ENCODE measurements at places on chromosomes 6 and 20.

GRCh38 chr6:16514249-16514648, 247.0 kb downstream of the ATXN1 start:
- no peak for DNase-seq

DNA sequence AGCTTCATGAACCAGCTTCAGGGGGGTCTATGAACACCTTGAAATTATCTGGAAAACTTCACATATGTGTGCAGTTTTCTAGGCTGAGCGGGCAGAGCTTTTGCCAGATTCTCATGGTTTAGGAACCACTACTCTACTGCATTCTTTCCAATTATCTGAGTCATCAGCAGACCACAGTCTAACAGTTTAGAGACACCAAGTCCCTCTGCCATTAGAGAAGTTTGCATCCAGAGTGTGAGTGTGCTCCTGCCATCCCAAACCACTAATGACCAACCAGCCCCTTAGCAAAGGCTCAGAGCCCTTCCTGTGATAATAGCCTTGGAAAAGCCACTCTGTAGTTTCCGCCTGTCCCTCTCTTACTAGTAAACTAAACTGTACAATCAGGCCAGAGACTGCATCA, 96.8 kb downstream of the PHACTR1 start:
- DNase-seq = no peak

DNA sequence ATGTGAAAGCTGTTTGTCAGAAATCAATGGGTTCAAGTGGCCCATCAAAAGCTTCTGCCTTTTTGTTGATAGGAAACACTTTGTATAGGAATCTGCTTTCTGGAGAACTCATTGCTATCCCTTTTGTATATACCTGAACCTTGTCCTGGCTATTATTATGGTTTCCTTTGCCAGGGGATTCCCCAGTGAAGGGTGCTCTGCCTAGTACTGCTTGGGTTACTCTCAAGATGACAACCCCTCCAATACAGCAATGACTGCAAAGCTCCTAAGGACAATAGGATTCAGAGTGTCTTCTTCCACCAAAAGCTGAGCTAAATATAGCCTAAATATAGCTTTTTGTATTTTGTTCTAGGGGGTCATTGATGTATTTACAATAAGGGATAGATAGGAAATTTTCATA, 54.0 kb upstream of the PTPRK start:
- no peak for DNase-seq

DNA sequence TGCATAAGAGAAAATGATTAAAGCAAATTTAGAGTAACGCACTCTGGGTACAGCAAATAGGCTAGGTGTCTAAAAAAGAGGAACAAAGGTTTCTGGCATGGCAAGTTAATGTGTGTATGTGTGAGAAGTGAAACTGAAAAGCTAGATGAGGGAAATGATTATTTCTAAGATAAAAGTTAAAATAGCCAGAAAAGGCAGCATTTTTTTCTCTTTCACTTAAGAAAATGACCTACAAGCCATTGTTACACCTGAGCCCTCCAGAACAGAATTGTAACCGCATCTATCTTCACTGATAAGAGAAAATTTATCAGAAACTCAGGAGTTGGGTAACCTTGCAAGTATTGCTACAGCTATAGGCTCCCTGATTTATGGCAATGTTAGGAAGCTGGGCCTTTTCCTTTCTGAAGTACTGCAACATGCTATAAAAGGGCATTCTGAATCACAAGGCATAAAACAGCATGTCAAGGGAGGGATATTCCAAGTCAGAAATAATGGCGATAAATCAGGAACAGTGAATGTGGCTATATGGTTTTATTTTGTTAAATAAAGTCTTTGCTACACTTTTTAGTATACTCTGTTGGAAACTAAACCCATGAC, 395.3 kb downstream of the TBC1D32 start:
- DNase-seq = no peak

DNA sequence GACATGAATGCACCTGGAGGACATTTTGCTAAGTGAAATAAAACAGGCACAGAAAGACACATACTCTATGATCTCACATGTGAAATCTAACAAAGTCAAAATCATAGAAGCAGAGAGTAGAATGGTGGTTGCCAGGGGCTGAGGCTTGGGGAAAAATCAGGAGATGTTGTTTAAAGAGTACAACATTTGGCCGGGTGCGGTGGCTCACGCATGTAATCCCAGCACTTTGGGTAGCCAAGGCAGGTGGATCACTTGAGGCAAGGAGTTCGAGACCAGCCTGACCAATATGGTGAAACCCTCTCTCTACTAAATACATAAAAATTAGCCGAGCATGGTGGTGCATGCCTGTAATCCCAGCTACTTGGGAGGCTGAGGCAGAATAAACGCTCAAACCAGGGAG, 26.0 kb upstream of the LOC128125822 start:
- no peak for DNase-seq

DNA sequence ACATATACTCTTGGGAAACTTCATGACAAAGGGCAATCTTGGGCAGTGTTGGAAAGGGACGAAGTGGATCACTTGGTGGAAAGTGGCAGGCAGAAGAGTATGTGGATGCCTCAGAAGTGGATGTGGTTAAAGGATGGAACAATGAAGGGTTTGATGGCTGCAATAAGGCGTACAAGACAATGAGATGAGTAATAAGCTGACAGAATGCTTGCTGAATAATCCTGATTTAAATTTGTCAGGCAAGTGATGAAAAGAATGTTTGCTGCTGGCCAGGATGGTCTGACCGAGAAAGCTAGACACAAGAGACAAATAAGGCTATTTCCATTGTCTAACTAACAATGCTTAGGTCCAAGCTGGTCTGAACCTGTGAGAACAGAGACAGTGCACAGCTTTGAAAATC, 61.6 kb upstream of the CEP85L start:
- no peak for DNase-seq

GRCh38 chr6:104941729-104942091, 15.2 kb upstream of the LIN28B start:
- DNase-seq = no peak

DNA sequence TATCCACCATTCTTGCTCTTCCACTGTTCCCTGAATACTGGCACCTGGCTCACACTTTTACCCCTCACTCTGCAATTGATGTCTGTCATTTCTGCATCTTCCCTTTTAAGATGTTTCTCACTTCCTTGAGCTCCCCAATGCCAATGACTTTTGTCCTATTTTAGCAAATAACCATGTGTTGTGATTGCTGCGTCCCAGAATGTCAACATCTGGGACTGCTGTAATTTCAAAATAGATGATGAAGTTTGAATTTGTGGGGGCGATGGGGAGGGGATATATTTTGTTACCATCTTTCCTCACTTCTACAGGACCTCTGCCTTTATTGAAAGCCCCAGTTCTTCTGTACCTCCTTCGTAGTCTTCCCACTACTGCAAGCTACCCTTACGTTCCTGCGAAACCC, 40.0 kb upstream of the ADGRF5 start:
- no peak for DNase-seq

DNA sequence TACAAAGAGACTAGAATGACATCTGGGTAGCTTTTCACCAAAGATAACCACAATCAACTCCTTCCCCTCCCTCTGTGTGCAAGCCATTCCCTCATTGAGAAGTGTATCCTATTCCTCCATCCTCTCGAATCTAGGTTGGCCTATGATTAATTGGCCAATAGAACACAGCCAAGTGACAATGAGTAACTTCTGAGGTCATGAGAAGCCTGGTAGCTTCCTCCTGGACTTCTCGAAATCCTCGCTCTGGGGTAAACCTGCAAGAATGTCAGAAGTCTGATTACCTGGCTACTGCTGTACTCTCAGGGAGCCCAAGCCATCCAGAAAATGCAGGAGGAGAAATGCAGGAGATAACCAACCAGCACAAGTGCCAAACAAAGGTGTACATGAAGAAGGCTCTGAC, 13.1 kb downstream of the ARHGAP18 start:
- DNase-seq = no peak

DNA sequence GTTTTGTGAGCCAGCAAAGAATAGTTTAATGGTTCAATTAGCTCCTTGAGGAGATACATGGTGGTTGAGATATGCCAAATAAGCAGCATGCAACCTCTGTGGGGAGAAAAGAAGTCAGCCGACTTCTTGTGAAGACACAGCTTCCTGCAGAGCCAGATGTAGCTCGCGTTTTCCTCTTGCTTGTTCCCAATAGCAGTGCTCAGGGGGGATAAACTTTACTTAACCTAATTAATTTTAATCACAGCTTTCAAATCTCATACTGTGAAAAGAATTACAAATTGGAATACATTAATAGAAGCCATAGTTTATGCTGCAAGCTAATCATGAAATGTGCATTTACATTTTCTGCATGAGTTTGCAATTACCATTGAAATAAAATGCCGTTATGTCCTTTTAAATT, 106.2 kb downstream of the MAP3K7 start:
- DNase-seq = no peak

DNA sequence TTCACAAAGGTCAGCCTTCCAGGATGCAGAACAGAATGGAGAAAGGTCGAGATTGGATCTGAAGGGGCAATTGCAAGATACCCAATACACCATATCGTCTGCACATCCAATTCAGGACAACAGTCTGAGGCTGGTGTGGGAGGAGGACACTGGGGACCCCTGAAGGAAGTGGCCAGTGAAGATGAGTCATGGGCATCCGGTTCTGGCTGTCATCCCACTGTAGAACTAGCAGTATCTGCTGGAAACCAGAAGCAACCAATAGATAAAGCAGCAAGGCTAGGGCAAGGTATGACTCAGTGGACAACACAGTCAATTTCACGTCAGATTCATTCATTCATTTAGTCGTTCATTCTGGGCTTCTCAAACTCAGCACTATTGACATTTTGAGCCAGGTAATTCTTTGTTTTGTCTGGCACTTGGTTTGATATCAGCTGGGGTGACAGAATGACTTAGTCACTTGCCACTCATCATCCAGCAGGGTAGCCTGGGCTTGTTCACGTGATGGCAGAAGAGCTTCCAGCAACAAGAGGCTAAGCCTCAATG, 30.3 kb upstream of the SHLD1 start:
- DNase-seq = no peak

DNA sequence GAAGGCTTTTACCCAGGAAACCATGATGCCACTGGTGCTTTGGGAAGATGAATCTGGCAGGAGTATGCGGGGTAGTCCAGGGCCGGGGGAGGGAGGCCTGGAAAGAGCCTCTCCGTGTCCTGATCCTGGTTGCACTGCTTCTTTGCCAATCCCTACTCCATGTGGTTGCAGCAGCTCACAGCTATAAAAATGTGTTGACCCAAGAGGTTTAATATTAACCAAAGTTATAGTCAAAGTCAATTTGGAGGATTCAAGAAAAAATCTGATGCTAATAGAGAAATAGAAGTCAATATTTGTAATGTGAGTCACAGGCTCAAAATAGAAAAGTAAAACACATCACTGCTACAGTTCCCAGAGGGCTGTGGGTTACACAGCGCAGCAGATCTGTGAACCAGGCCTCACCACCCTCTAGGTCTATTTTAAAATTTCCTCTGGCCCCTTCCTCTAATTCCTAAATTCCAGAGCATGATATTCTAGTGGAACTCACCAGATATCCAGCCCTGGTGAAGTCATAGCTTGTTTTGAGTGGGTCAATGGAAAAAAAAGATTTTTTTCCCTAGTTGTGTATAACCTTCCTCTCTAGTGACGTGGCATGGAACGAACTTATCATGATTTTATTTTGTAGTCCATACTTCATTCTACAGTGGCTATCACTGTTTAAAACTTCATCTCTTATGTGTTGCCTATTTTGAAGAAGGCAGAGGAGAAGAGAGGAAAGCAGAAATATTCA, 63.2 kb upstream of the BMP2 start:
- peak; percentile 79 for DNase-seq

DNA sequence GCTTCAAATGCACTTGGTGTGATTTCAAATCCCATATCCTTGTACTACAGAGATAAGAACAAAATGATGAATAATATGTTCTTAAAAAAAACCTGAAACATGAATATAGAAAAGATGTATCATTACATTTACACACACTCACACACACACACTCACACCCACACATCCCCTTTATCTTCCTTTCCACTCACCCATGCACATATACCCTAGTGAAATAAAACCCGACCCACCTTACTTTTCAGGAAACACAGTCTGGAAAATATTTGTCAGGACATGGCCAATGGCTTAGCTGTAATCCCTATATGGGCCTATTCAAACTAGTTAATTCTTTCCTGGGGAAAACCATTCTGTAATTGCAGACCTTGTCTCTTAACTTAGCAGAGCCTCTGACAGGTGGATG, 60.8 kb upstream of the EDN1 start:
- DNase-seq = no peak

DNA sequence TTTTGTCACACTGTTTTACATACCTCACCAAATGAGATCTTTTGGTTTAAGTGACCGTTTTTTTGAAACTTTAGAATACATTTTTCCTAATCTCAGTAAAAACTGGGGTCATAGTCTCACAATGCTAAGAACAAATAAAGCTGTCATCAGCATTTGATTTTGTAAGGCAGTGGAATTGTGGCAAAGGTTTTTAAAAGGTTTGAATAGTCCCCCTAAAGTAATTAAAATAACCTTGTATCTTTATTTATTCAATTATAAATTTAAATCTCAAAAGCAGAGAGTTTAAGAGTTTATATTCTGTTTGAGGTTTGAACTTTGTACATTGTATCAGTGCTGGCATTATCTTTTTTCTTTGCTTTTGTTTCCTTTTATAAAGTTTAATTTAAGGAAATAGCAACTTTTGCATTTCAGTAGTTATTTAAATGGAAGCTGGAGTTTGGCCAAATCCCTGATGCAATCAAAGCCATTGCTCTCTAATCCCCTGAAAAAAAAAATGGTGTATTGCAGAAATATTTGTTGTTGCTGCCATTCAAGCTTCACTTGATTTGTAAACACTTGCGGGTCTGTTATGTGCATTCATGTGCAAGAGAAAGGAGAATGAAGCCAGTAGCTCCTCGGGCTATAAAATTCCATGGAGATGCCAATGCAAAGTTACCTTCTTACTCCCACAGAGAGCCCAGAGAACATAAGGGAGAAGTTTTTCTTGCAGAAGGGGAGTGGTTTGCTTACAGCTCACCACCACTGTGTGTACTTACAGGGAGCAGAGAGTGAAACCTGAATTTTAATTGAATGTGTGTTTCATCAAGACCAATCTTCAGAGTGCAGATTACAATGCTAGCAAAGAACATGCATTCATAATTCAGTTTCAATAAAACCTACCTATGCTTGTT, 391.8 kb downstream of the ARHGAP18 start:
- no peak for DNase-seq

DNA sequence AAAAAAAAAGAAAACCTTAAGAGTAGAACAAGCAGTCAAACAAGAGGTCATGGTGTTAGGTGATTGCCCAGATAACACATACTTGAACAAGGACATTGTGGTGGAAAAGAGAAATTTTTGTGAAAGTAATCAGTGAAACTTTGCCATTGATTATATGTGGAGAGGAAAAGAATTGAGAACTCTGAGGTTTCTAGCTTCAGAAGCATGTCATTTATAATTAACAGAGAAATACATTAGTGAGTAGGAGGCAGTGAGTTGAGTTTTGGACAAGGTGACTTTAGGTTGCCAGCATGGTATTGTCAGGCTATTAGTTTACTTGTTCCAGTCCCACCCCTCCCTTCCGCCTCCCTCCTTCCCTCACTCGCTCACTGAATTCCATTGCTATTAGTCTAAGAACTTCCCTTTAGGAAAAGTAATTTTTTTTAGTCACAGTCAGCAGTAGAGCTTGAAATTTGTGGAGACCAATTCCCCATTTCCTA, 17.2 kb downstream of the TAB2 start:
- DNase-seq = no peak

- DNase-seq = no peak
Measured at GRCh38 chr20:61520893-61521460, 268.9 kb downstream of the CDH4 start.

GRCh38 chr6:74638412-74638811, 567.4 kb downstream of the COL12A1 start:
- DNase-seq = no peak

Measured in Caco-2 (cell line).